ENCODE measurements at places on chromosomes 7 and 10.
A peak's percentile ranks its signal among the peaks of the same experiment; 100 is the strongest.

GRCh38 chr10:130547368-130547767 lies 411.2 kb downstream of the GLRX3 start:
- no peak for DNase-seq

DNA sequence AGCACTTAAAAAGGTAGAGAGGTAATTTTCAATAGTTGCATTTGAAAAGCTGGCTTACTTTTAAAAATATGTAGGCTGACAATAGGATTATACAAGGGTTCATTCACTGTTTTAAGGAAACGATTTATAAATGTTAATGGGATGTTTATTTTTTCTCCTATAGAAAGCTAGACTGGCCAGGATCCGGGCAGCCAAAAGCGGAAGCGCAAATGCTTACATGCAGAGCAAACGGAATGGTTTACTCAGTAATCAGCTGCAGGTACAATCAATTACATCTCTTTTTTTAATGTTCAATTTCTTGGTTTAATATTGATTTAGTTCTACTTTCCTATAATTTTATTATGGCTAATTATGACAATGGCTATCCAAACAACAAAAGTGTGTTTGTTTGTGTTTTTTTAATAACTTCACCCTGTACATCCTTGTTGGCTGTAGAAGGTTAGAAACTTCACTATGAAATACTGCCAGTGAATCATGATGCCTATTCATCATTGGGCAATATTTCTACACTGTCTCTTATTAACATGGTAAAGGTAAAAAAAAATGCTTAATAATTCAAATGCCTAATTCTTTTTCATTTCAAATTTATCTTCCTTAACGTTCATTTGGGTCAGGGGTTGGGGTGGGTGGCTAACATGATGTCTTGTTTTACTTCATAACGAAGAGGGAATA lies 116.4 kb downstream of the TSPAN12 start:
- no peak for DNase-seq

- DNase-seq, result peak; percentile 4
Measured at GRCh38 chr10:125762692-125763648, 12.7 kb downstream of the MMP21 start.

GRCh38 chr10:89662596-89662995 lies 17.6 kb upstream of the PANK1 start:
- no peak for DNase-seq

GRCh38 chr7:30335763-30336487 lies 51.5 kb downstream of the ZNRF2 start:
- no peak for DNase-seq

DNA sequence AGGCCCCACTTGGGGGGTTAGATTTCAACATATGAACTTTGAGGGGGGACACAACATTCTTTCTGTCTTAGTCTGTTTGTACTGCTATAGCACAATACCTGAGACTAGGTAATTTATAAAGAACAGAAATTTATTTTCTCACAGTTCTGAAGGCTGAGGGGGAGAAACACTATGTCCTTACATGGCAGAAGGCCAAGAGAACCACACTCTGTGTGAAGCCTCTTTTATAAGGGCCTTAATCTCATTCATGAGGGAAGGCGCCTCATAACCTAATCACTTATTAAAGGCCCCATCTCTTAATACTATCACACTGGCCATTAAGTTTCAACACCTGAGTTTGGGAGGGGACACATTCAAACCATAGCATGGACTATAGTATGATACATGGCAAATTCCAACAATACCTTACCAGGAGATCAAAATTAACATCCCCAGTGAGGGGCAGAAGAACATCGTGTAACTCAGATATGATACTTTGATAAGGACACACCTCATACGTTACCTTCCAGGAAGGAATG lies 9.3 kb upstream of the PDLIM1 start:
- DNase-seq, result no peak

DNA sequence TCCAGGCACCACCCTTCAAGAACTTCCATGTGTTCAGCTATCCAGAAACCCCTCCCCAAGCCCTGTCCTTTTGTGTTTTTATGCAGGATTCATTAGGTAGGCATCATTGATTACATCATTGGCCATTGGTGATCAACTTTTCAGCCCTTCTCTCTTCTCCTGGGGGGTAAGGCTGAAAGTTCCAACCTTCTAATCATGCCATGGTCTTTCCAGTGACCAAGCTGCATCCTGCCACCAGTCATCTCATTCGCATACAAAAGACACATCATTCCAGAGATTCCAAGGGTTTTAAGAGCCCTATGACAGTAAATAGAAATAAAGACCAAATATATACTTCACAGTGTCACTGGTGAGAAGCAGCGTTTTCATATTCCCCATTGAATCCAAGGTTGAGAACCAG lies 48.2 kb downstream of the DNAJC12 start:
- DNase-seq, result no peak

DNA sequence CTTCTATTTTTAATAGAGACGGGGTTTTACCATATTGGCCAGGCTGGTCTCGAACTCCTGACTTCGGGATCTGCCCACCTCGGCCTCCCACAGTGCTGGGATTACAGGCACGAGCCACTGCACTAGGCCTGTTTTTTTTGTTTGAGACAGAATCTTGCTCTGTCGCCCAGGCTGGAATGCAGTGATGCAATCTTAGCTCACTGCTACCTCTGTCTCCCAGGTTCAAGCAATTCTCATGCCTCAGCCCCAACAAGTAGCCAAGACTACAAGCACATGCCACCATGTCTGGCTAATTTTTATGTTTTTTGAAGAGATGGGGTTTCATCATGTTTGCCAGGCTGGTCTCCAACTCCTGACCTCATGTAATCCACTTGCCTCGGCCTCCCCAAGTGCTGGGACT lies 73.7 kb downstream of the TYW1B start:
- DNase-seq, result no peak

- no peak for DNase-seq
Measured at GRCh38 chr7:1154172-1154739, 5.7 kb downstream of the ZFAND2A start.

DNA sequence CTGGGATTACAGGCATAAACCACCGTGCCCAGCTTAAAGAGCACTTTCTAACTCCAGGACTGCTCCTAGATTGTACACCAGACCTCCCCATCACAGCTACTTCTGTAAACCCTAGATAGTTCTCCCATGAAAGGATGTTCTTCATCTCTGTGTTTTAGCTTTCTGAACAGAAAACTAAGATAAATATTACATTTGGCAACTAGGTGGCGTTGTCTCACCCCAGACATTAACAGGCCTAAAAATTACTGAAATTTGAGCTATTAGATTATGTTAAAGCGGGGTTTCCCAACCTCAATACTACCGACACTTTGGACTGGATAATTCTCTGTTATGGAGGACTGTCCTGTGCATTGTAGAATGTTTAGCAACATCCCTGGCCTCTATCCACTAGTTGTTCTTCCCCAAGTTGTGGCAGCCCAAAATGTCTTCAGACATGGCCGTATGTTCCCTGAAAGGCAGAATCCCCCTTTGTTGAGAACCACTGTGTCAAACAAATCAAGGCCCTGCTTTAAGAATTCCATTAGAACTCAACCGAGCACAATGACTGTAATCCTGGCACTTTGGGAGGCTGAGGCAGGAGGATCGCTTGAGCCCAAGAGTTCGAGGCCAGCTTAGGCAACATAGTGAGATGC lies 19.1 kb downstream of the ATOH7 start:
- DNase-seq, result no peak

DNA sequence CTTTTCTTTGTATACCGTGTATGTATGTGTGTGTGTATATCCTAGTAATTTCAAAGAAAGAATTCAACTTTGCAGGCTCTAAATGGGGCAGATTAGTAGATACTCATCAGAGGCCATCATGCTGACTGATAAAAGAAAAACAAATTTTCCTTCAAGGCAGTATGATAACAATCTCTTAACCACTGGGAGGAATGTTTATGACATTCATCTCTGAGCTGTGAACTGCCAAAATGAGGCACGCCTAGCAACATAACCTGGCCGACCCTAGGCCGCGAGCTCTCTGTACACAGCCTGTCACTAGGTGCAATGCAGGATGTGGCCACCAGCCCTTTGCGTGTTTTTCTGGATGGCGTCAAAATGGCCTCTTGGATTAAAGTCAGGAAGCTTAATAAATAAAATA lies 343.7 kb upstream of the GALNT17 start:
- no peak for DNase-seq

DNA sequence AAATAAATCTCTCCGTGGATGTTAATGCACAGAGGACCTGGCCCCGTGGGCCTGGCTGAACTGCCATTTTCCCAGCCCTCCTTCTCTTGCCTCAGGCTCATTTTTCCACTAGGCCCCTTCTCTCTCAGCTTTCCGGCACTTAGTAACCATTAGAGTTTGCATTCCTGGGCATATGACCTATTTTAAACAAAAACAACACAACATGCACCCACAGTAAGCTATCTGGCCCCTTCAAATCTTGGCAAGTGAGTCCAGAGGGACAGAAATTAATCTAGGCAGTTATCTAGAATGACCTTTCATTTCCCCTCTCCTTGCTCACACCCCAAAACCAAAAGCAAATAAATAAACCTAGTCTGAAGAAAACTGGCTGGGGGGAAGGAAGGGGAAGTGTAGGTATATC lies 11.7 kb downstream of the FBXW4 start:
- DNase-seq, result no peak

- no peak for DNase-seq
Measured at GRCh38 chr7:123439191-123439590, 95.2 kb downstream of the IQUB start.

GRCh38 chr7:34756025-34756437 lies 98.0 kb downstream of the NPSR1 start:
- DNase-seq, result no peak

GRCh38 chr10:117460846-117461765 lies 81.4 kb upstream of the EMX2 start:
- DNase-seq, result no peak

DNA sequence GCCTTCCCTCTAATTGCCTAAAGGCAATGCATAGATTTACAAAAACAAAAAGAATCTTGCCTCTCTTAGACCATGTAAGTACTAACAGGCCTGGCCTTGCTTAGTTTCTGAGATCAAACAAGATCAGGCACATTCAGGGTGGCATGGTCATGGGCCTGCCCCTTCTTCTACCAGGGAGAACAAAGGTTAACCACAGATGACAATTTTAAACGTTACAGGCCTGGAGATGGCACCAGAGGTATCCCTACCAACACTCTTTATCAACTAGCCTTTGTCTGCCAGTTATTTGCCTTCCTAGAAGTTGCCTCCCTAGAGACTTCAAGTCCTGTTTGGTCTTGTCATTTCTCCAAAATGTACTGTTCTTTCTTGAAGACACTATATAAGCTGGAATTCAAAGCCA lies 252.6 kb downstream of the DOCK4 start:
- DNase-seq, result no peak

DNA sequence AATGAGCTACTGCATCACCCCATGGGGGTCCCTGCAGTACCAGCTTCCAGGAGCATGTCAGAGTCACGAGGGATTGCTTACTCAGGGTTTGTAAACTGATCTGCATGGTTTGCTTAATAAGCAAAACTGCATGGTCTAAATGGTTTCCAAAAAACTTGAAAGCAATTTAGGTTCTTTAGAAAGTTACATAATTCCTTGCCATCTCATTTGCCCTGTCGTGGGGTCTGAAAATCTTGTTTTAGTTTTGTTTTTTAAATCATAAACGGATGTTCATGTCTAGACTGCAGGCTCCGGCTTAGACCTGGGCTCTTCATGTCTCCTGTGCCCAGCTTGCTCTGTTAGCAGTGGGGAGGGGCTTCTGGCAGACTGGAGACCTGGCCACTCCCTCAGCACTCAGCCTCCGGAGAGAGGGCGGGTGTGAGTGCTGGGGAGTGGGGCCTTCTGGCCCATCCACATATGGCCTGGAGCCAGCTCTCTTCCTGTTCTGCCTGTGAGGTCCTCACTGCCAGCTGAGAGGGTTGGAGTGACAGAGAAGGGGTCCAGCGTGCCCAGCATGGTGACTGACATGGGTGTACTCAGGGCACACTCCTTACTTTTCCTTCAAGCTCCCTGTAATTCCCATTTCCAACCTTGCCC lies 17.5 kb downstream of the PRF1 start:
- DNase-seq, result peak; percentile 44
